ENCODE measurements at places on chromosomes 6 and 20.

DNA sequence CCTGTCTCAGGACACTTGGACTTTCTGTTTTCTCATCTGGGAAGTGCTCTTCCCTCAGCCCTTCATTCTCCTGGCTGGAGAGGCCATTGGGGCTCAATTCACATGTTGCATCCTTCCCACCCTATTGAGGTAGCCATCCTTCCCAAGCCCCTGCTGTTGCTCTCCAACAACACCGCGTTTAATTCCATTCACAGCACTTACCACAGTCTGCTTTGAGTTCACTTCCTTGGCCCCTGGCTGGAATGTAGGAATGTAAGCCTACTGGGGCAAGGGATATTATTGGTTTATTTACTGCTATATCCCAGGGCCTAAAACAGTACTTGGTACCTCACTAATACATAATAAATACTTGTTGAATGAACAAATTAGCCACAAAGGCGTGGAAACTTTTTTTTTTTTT lies 6.7 kb upstream of the GFOD1 start:
- no peak for DNase-seq

DNA sequence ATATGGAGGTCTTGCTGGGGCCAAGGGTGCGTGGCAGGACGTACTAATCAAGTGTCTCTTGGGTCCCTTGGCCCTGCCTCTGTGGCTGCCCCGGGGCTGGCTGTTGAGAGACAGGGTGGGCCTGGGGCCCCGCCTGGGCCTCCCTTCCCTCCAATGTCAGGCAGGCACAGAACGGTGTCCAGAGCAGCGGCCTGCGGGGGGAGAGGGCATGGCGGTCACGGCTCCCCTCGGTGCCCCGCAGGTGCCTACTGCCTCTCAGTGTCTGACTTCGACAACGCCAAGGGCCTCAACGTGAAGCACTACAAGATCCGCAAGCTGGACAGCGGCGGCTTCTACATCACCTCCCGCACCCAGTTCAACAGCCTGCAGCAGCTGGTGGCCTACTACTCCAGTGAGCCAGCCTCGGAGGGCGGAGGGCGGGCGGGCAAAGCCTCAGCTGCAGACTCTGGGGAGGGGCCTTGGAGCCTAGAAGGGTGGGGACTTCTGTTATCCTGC lies 50.0 kb downstream of the SRC start:
- DNase-seq = peak; percentile 68

- DNase-seq = no peak
Measured at GRCh38 chr6:124870611-124871459, 91.4 kb upstream of the RNF217 start.

GRCh38 chr6:96942676-96943075 lies 18.1 kb downstream of the KLHL32 start:
- no peak for DNase-seq

DNA sequence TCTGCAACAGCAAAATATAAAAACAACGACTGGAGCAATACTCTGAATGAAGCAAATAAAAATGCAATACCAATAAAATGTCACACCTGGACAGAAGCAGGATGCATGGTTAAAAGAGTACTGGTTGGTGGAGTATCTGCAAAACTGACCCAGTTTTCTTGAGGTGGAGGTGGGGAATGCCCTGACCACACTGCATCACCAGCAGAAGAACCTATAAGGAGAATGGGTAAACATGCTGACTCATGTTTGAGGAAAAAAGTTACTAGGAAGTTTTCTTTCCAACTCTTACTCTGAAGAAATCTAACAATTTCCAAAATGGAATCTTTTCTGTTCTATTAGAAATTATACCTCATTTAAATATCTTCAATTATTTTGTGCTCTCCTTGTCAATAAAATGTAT lies 43.6 kb downstream of the REPS1 start:
- DNase-seq = no peak

GRCh38 chr6:4359108-4359730 lies 223.8 kb upstream of the ECI2 start:
- no peak for DNase-seq

- no peak for DNase-seq
Measured at GRCh38 chr6:64074981-64075380, 439.4 kb downstream of the PHF3 start.

DNA sequence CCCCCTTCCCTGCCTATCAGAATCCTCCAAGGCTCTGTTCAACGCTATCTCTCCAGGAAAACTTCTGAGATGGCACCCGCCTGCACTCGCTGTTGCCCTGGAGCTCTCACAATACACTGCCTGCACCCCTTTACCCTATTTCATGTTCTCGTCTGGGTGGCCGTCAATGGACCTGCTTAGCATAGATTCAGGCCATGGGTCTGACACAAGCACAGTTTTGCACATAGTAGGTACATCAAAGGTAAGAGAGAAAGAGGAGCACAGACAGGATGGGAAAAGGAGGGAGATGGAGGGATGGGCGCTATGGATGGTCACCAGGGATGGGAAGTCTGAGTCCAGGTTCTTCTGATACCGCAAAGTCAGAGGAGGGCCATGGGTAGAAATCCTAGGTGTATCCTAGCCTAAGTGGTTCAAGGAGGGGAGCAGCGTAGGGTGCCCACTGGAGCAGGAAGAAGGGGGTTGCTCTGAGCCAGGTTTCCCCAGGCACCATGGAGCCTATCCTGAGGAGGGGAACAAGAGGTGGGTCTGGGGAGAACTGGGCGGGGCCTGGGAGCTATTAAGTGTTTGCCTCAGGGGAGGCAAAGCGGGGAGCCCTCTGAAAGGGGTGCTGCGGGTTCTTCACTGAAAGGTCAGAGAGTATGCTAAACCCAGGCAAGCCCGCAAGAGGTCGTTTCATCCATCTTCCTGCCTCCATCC lies 89.3 kb downstream of the MRPL14 start:
- DNase-seq = no peak

- no peak for DNase-seq
Measured at GRCh38 chr6:34990971-34991560, 102.0 kb downstream of the ANKS1A start.

- DNase-seq = no peak
Measured at GRCh38 chr6:150840185-150840584, 25.3 kb upstream of the MTHFD1L start.

DNA sequence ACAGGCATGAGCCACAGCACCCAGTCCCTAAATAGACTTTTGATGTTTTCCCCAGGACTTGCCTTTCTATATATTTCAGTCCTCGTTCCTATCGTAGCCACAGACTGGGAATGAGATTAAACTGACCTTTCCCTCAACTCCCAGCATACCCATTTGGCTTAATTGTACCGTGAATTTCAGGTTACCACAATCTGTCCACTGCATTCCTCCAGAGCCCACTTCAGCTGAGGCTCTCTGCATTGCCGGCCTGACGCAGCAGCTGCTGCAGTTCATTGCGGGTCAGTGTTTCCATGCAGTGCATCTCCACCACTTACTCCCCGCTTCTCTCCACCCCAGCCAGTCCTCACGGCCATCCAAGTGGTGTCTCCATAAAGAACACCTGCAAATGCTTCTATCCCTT lies 103.1 kb upstream of the RIN2 start:
- no peak for DNase-seq

- DNase-seq = no peak
Measured at GRCh38 chr6:113968472-113968871, 2.5 kb downstream of the HDAC2 start.

- no peak for DNase-seq
Measured at GRCh38 chr6:164924674-164925073, 384.7 kb downstream of the C6orf118 start.

GRCh38 chr6:133894795-133895358 lies 6.0 kb downstream of the TCF21 start:
- no peak for DNase-seq

DNA sequence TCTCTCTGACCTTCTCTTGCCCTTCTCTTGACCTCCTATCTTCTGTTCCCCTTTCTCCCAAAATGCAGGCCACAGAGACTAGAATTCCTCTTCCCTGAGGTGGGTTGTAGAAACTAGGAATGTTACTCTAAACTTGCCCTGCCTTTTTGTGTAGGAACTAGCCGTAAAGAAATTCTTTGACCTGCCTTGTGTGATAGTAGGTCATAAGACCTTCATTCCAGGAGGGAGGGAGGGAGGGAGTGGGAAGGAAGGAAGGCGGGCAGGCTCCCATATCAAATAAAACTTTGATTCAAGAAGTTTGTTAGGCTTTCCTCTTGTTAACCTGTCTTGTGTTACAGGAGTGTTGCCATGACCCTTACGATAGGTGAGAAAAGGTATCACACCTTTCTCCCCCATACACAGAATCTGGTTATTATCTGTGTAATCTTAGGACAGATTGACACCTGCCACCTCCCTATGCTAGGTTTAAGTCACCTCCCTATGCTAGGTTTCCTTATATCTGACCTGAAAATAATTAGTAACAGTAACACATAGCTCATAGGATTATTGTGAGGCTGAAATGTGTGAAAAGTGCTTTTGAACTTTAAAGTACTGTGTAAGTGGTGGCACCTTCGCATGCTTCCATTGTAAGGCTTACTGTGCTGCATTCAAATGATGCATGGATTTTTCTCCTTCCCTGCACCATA lies 32.6 kb upstream of the FUCA2 start:
- no peak for DNase-seq

Data from neural crest cell (in vitro differentiated cells).